ENCODE measurements at places on chromosomes 4 and X.
A peak's percentile ranks its signal among the peaks of the same experiment; 100 is the strongest.

- no peak for DNase-seq
Observed at GRCh38 chrX:121987163-121987562, 939.8 kb downstream of the GLUD2 start.

GRCh38 chr4:73917081-73917501 is 47.9 kb downstream of the CXCL1 start:
- no peak for DNase-seq

DNA sequence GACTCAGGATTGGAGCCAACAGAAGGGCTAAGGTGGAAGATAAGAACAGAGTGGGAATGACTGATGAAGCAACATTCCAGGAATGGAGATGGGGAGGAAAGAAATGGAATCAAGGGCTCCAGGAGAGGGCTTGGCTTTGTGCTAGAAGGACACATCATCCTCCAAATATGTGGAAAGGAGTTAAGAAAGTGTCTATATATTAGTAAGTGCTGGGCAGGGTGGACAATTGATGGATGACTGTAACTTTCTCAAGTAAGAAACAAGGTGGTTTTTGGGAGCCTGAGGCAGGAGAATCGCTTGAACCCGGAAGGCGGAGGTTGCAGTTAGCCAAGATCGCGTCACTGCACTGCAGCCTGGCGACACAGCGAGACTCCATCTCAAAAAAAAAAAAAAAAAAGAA is 71.6 kb upstream of the NFKB1 start:
- no peak for DNase-seq

- DNase-seq: no peak
Observed at GRCh38 chr4:17286752-17287460, 225.0 kb downstream of the QDPR start.

- no peak for DNase-seq
Observed at GRCh38 chr4:24328711-24329110, 255.6 kb downstream of the DHX15 start.

DNA sequence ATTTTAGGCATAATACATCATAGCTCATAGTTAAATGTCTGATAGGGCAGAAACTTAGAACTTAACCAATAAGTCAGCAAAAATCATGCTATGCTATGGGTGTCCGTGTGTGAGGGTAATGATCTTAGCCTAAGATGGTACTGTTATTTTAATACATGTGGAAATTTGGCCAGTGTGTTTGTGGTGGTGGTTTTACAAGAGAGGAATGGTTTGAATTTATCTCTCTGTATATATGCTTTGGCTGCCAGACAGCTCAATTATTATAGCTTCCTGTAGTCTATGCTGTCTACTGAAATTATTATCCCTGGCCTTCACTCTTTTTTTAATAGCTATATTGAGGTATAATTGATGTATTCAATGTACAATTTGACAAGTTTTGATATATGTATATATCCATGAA is 21.3 kb downstream of the ZNF330 start:
- DNase-seq: no peak

DNA sequence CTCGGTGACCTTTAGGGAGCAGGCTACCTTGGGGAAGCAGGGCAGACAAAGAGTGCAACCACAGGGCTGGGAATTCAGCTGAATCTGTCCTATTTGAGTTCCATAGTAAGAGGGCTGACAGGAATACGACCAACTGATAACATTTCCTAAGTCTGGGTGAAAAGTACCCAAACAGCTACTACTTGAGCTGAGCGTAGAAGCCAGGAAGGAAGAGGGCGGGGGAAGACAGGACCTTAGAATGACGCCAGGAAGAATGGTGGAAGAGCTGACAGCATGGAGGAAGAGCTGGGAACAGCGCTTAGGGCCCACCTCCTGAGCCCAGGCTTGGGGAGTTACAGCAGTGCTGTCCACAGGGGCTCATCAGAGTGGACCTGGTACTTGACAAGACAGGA is 14.4 kb downstream of the MECP2 start:
- no peak for DNase-seq

GRCh38 chr4:14679906-14680305 is 322.4 kb upstream of the CPEB2 start:
- no peak for DNase-seq

GRCh38 chr4:145957302-145957701 is 18.7 kb upstream of the ZNF827 start:
- no peak for DNase-seq

DNA sequence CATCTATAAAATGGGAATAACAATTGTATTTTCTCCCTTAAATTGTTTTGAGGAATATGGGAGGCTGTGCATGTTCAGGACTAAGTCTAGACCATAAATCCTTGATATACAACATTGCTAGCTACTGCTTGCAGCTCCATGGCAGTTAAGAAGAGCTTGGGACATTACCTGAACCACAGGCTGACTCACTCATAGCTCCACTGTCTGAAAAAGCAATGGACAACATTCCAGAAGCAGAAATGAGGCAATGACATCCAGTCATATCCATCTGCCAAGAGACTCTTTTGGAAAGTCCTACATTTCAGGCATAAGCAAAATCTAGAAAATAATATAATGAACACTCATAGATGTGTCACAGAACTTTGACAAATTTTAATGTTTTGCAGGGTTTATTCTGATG is 167.3 kb upstream of the LEF1 start:
- DNase-seq: no peak

DNA sequence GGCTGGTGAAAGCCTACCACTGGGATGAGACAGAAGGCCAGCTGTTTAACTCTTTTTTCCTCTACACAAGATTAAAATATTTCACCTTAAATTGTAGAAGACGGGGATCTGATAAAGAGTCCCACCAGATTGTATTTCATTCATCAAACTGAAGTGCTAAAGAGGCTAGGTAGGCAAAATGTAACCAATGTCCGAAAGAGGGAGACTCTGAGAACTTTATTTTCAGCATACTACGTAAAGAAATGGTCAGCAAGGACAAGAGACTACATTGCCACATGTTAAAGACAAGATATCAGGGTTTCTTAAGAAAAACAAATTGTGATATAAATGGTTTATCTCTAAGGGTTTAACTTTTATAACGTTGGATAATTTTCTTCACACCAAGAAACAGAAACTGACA is 71.6 kb upstream of the INPP4B start:
- DNase-seq: no peak

GRCh38 chrX:48831909-48832291 is 3.5 kb downstream of the PCSK1N start:
- no peak for DNase-seq

GRCh38 chr4:2217726-2218125 is 24.2 kb downstream of the HAUS3 start:
- no peak for DNase-seq

DNA sequence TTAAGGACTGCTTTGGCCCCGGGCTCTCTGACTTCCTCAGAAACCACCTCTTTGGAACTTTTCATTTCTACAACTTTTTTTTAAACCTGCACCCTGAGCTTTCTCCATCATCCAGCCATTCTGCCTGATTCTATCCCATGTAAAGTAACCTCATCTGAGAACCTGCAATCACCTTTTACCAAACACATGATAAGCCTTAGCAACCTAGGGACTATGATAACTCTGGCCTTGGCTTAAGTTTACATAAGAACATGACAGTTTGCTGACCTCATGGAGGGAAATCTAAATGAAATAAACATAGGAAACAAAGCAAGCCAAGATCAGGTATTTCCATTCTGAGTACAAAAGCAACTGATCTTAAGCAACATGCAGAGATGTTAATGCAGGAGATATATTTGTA is 15.7 kb upstream of the TMEM150C start:
- DNase-seq: no peak

DNA sequence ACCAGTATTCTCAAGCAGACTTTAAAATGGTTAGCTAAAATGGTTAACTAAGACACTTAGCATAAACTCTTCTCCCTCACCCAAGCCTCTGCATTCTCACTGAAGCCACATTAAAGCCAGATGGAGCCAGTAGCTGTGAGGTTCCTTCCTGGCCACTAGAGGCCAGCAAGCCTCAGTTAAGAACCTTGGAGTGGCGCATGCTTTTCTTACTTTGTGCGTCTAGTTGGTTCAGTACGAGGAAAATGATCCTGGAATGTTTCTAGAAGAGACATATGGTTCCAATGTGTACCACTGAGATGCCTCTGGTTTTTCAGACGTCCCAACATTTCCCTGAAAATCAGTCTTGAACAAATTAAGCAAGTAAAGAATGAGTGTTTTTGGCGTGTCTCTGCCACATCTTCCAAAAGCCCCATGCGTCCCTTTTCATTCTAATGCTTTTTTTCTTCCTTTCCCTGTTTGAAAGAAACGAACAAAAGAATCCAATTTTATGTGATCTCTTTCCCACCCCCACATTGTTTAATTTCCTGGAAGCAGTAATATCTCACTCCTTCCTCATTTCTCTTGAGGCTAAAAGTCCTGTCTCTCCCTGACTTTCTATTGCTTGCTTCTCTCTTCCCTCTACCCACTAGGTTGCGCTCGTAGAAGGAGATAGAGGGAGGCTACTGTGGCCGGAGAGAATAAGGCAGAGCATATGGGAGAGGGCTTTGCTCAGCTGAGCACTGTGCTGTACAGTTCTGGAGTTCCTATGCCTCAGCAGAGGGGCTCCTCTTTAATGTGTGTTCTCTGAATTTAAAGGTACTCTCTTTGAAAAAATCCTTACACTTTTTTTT is 82.9 kb upstream of the TAB3 start:
- peak; percentile 18 for DNase-seq

DNA sequence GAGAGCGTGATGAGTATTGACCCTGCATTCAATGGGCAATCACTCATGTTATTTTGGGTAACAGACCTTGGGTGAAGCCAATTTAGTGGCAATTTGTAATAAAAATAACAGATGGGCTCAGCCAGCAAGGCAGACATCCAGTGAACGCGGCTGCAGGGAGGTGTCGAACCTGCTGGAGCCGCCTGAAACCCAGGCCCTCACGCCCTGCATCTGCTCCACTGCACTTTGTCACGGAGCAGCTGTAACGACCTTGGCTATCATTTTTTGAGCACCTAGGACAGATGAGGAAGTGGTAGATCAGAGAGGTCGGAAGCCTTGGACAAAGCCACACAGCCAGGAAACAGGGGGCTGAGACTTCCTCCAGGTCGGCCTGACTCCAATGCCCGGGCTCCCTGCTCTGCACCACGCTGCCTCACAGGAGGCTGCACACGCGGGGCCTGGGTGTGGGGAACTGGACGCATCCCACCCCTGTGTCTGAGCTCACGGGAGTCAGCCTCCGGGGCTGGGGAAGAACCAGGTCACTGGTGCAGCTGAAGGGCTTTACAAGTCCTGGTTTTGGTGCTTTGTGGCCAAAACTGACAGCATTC is 19.4 kb downstream of the HMX1 start:
- DNase-seq: no peak

Measured in HuH-7 (cell line).